Right ventricle myocardium inferior (tissue), 1 donor: ENCODE measurements at places on chromosomes 5 and 9. TPM values are rescaled to one million over a fixed set of nuclear protein-coding genes. Genes with fewer than 3 reads are reported as not detected.
A peak's percentile ranks its signal among the peaks of the same experiment; 100 is the strongest.

The LCN9 gene
- total RNA-seq = not detected

The NOXA1 gene
- 2.2 TPM for total RNA-seq

DNA sequence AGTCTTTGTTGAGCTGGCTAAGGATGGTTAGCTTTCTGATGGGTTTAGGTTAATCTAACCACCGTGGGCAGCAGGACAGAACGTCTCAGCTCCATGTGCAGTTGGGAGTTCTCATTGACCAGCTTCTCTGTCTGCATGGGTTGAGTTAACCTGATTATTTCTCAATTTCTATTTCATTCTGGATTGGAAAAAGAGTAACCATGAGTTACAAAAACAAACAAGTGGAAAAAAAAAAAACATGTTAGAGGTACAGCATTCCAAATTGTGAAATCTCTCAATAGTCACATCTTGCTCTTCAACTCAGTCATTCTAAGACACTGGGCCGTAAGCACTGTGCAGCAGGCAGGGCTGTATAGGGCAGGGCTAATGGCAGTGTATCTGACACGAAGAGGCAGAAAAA, 343.7 kb upstream of the KLF4 start:
- no peak for DNase-seq

The HMCN2 gene
- total RNA-seq = 5.7 TPM

DNA sequence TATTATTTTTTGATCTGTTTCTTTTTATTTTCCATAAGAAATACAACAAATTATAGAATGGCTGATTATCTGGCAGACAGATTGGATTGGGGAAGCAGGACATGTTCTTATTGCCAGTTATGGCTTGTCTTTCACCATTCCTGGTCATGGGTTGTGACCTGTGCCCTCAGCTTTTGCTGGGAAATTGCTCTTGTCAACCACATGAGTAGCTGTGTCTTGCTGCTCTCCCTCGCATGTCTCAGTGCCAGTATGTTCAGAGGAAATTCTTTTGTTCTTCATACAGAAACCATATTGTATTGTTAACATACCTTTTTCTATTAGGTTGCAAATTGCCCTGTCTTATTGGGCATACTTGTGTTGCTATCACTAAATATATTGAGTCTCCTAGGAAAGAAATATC, 344.1 kb downstream of the OSTF1 start:
- DNase-seq = no peak

- DNase-seq = peak; percentile 55
Measured at GRCh38 chr9:70574151-70574837, 159.8 kb upstream of the KLF9 start.

DNA sequence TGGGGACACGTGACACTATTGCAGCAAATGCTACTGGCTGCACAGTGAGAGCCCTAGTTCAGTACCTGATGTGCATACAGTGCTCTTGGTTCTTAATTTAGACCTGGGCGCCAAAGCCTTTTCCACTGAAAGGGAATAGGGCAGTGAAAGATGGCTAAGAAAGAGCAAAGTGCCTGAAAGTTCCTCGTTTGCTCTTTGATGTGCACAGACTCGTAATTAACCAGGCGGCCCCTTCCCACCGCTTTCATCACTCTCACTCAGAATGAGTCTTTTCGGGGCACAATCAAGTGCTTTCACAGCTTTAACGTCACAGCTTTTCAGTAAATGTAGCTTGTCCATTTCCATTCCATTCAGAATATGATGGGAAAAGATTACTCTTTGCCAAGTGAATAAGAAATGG, 116.6 kb upstream of the ADRA1B start:
- no peak for DNase-seq

DNA sequence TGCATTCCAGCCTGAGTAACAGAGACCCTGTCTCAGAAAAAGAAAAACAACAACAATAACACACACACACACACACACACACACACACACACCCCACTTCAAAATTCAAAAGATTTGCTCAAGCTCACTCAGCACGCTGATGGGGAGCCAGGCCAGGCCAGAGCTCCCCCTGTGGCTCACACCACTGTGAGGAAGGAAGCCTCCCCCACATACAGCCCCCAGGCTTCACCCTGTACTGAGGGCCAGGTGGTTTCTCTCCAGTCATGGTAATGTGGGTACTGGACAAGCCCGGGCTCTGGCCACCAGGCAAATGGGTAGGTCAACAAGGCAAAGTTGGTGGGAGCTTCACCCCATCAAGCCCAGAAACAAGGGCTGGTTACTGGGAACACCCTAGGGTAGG, 19.0 kb downstream of the ATOX1 start:
- DNase-seq = no peak

The NLN gene
- 16.5 TPM for total RNA-seq

The NCBP1 gene
- total RNA-seq = 20.0 TPM

DNA sequence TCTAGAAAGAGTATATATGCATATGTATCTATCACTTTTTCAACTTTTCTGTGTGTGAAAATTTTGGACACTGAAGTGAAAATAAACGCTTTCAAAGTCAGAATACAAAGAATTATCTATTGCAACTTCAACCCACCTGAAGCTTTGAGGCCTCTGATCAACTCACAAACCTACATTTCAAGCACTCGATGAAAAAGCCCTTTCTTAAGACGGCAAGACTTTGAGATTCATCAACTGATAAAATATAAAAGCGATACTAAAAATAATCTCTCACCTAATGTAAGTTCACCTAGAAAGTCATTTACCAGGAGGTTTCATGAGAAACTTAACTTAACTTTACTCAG, 1.2 kb downstream of the GOLPH3 start:
- DNase-seq = no peak

DNA sequence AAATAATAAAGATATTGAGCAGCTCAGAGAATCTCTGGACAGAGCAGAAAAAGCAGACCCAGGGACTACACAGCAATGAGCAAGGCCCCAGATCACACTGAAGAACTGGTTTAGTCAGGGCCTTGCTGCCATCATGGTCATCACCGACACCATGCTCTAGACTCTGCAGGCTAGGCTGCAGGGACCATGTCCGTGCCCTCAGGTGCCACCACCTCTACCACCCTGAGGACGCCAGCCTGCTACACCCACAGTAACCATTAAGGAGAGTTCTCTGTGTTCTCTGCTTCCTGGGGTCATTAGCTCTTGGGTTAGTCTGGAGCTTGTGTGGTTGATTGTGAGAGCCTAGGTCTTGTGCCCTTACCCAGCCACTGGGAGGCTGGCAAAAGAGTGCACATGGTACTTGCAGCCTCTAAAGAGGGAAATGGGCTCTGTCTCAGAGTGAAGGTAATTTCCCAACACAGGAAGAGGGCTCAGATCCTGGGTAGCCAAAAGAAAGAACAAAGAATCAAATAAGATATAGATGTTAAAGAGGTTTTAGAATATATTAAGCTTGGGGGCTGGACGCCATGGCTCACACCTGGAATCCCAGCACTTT, 31.9 kb upstream of the JADE2 start:
- DNase-seq = no peak

The MEF2C gene
- total RNA-seq = 46.7 TPM
